ENCODE measurements at places on chromosomes 3 and 15.
A peak's percentile ranks its signal among the peaks of the same experiment; 100 is the strongest.

- no peak for DNase-seq
Measured at GRCh38 chr15:94250801-94251200, 19.4 kb downstream of the MCTP2 start.

- DNase-seq, result peak; percentile 71
Measured at GRCh38 chr3:157089455-157090221, 70.3 kb downstream of the CCNL1 start.

DNA sequence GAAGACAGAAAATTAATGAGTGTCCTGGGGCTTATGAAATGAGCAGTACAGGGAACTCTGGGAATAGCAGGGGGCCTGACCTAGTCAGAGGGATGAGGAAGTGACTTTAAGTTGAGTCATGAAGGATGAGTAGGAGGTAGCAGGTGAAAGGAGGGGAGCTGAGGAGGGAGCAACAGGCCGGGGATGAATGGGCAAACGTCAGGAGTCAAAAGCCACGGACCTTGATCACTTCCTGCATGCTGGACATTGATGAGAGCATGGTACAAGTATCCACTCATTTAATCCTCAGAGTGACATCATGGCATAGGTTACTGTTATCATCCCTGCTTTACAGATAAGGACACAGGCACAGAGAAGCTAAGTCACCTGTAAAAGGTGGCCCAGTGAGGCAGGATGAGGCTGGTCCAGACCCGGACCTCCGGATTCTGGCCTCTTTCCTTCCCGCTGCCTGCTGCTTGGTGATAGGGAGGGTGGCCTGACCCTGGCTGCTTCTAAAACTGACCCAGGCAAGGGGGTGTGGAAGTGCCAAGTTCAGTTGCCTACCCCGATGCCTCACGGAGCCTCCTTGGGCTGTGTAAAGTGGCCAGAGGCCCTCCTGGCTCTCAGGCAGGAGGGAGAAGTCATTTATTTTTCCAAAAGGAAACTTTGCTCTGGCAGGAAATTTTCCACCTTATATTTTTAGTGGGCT is 7.6 kb downstream of the CORO2B start:
- peak; percentile 81 for DNase-seq

GRCh38 chr3:135232226-135232625 is 437.2 kb downstream of the EPHB1 start:
- no peak for DNase-seq

All from Caki2 (cell line).